ENCODE measurements at places on chromosomes 3 and 15.

DNA sequence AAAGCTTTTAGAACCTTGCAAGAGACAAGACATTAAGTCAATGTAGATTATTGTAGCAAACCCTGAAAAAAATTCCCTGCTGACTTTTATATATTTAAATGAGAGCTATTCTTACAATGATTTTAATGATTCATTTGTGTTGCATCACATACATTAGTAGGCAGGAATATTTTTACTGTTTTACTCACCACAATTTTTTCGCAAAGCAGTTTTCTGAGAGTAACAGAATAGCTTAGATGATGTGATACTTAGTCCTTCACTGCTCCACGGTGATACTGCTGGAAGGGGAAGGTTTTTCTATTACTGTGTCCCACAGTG is 43.9 kb upstream of the CLRN1 start:
- DNase-seq = no peak

DNA sequence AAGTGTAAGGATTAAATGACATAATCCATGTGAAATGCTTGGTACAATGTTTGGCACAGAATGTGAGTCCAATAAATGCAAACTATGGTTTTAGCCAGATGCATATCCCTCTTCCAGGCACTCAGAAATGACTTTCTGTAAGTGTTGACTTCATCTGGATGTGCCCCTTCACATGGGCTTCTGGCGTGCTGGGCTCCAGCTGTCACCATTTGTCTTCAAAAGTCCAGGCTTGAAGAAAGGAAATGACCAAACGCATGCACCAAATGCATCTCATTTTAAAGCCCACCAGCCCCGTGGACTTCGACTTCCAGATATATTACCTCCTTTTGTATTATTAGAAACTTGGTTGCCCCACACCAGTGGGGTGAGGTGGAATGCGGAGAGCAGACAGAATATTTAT is 23.7 kb downstream of the CRYGS start:
- no peak for DNase-seq

DNA sequence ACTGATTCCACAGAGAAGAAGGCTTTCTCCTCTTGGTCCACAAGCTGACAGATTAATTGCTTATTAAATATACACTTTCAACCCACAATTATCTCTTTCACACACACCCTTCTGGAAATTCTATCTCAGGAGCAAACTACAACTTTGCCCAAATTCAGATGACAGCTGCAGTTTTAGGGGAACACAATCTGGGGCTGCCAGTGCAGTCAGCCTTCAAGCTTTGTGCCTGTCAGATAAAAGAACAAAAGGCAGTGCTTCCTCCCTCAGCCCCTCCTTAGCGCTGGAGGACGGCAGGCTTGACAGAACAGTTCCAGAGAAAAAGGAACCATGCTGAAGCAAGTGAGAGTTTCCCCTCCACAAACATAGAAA is 99.6 kb downstream of the TMCC1 start:
- DNase-seq = peak; percentile 3

GRCh38 chr3:41198046-41198445 is 1.3 kb upstream of the CTNNB1 start:
- no peak for DNase-seq

DNA sequence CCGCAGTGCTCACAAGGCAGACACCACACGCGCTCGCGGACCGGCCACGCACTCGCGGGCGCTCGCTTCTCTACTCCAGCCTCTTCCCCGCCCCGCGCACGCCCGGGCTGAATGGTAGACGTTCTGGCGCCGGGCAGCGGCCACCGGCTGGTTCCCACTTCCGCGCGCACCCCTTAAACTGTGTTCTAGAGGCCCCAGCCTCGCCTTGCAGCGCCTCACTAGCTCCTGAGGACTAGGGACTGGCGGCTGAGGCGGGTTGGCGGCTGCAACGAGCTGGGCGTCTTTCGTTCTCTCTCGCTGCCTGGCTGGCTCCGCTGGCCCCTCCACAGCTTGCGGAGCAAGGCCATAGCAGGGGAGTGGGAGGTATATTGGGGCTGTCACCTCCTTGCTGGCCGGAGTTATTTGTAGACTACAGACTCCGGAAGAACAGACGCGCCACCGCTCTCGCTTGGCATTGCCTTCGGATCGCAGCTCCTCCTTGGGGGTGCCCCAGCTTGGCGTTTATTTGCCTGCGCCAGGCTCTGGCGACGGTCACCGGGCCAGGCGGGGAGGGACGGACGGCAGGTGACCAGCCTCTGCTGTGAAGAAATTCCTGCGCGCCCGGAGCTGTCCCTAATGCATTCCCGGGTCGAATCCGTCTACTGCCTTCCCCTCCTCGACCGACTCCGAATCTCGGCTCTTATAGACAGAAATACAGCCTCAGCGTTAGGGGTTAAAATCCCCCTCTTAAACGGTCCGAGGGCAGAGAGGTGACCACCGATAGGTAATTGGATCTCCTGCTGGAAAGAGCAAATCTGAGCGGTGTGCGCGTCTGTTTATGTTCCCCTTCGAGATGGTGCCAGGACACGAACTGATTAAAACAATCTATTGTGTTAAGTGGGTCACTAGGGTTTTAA is 1.3 kb downstream of the GREM1 start:
- peak; percentile 29 for DNase-seq

- DNase-seq = no peak
These were observed 62.3 kb upstream of the CPOX start for GRCh38 chr3:98655666-98656065.

- DNase-seq = no peak
These were observed 647.9 kb downstream of the GRM7 start for GRCh38 chr3:7508821-7509220.

DNA sequence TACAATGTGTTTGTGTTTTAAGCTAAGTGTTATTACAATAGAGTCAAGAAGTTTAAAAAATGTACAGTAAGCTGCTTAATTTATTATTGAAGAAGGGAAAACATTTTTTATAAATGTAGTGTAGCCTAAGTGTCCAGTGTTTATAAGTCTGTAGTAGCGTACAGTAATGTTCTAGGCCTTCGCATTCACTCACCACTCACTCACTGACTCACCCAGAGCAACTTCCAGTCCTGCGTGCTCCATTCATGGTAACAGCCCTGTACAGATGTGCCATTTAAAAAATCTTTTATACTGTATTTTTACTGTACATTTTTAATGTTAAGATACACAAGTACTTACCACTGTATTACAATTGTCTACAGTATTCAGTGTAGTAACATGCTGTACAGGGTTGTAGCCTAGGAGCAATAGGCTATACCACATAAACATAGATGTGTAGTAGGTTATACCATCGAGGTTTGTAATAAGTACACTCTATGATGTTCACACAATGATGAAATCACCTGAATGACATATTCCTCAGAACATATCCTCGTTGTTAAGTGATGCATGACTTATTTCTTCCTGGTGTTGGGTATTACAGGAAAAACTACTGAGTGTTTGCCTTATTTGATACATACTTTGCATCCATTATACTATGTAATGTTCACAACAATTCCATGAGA is 156.6 kb upstream of the NUDT16 start:
- DNase-seq = no peak

- no peak for DNase-seq
These were observed 332.9 kb upstream of the RASGRP1 start for GRCh38 chr15:38897551-38897950.

DNA sequence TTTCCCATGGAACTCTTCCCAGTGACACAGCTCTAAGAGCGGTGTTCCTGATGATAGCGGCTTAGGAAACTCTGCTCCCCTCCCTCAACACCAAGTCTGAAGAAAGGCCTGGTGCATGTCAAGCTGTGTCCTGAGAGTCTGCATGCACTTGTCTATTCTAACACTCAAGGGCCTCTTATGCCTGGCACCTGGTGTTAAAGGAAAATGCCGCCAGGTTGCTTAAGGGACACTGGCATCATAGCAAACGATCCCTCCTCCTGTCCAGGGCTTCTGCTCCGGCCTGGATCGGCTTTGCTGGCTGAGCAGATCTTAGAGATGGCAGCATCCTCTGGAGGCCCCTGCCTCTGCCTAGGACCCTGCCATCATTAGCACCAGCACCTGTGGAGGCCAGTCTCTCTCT is 121.7 kb downstream of the MEGF11 start:
- no peak for DNase-seq

GRCh38 chr3:184874709-184875644 is 63.0 kb downstream of the VPS8 start:
- DNase-seq = peak; percentile 31

DNA sequence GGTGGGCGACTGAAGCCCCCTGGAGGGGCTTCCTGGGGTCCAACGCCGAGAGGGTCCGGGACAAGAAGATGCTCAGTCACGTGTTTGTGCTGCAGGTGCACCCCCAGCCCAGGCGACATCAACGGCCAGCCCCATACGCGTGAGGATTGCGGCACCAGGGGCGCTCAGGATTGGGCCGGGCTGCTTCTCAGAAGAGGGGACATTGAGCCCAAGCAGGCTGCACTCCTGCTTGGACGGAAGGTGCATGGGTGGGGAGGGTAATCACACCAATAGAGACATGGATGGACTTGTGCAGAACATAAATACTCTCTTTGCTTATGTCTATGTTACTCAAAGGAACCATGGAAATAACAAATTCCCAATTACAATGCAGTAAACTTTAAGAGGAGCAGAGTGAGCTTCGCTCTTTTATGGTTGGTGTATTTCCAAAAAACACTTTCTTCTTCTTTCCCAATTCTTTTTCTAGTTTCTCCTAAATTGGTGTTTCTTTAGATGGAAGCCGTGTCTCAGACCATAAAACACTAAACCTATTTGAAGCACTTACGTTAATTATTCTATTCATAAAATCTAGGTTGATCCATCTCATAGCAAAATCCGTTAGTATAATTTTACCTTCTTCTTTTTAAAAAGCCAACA is 182.7 kb downstream of the GOLGA6L6 start:
- no peak for DNase-seq

- no peak for DNase-seq
These were observed 358.1 kb downstream of the ULK4 start for GRCh38 chr3:41603807-41604206.

DNA sequence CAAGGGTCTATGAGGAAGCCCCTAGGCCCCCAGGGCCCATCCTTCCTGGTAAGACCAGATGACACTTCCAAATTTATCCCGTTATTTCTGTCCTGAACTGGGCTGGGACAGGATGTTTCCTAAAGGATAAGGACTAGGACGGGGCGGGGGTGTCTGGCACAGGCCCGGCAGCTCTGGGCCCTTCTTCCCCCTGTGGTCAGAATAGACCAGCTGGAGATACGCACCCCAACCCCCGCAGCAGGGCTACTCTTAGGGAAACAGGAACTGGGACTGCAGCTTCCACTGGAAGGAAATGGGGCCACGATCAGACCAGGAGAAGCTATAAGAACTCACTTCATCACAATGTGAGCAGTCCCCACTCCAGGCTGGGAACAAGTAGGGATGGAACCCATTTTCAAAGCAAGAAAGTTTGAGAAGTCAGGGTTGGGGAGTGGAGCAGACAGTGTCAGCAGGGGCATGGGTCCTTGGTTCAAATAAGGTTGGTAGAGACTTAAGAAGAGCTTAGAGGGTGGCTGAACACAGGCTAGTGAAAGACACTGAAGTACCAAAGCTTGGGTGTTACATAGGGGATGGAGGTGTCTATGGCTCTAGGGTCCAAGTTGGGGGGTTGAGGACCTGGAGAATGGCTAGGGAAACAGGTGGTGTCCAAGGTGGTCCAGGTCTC is 1.1 kb downstream of the NCKIPSD start:
- DNase-seq = peak; percentile 50

All from GM20000 (cell line).